ENCODE measurements at places on chromosomes 3 and 15.

DNA sequence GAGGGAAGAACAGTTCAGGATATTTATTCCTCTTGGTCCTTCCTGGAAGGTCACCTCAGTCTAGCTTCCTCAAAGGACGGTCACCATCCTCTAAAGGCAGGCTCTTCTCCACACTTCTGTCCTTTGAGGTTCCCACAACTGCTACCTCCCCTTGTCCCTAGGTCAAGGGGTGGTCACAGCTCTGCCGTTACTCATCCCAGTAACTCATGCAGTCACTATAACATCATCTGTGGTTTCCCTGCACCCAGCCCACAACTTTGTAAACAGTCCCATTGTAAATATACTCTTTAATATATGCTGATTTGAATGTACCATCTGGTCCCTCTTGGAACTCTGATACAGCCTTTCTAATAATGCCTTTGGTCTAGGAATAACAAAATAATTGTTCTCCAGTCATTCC is 887.4 kb downstream of the FHIT start:
- peaks cover 11% of the 10 kb centered on the region for H3K27me3 ChIP-seq
- no peak overlapping the region for H3K27ac ChIP-seq
- no peaks in the 10 kb centered on the region for H3K4me1 ChIP-seq
- no peaks in the 10 kb centered on the region for H3K36me3 ChIP-seq

DNA sequence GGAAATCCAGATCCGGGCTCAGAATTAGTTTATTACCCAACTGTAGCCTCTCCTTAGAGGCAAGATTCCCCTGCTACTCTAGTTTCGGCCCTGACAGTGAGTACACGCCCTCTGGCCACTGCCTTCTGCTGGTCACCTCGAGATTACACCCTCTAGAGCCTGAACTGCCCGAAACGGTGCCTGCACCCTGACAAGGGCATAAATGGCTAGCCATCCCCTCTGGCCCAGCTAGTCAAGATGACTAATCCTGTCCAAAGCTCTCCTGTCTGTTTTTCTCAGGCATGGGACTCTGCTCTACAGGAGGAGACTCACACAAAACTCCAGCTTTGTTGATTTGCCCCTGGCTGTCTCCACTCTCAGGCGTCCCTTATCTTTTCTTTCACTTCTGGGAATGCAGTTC is 150.5 kb upstream of the UBE2E2 start:
- H3K4me3 ChIP-seq, result no peak overlapping the region
- DNase-seq, result no peak
- no peaks in the 10 kb centered on the region for H3K36me3 ChIP-seq
- no peak overlapping the region for H3K27ac ChIP-seq
- no peaks in the 10 kb centered on the region for H3K4me1 ChIP-seq

DNA sequence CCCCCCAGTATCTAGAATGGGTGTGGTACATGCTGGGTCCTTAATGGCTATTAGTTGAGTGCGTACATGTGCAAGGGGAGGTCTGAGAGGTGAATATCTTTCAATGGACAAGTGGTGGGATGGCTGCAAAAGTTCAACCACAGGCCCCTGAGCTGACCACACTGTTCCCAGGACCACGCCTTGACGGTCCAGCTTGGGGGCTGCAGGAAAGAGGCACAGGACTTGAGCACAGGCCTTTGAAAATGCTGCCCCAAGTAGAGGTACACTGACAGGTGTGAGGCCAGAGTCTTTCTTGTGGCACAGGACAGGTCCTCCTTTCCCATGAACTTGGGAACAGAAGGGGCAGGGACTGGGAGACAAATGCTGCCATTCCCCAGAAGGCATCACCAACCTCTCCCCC is 24.0 kb downstream of the AMOTL2 start:
- peaks cover 31% of the 10 kb centered on the region for H3K36me3 ChIP-seq
- peaks cover 31% of the 10 kb centered on the region for H3K4me1 ChIP-seq

GRCh38 chr3:15086263-15086662 is 12.7 kb downstream of the RBSN start:
- DNase-seq, result no peak
- peaks cover 42% of the 10 kb centered on the region for H3K36me3 ChIP-seq
- no peak overlapping the region for H3K27ac ChIP-seq
- no peaks in the 10 kb centered on the region for H3K27me3 ChIP-seq
- H3K4me3 ChIP-seq, result no peak overlapping the region

DNA sequence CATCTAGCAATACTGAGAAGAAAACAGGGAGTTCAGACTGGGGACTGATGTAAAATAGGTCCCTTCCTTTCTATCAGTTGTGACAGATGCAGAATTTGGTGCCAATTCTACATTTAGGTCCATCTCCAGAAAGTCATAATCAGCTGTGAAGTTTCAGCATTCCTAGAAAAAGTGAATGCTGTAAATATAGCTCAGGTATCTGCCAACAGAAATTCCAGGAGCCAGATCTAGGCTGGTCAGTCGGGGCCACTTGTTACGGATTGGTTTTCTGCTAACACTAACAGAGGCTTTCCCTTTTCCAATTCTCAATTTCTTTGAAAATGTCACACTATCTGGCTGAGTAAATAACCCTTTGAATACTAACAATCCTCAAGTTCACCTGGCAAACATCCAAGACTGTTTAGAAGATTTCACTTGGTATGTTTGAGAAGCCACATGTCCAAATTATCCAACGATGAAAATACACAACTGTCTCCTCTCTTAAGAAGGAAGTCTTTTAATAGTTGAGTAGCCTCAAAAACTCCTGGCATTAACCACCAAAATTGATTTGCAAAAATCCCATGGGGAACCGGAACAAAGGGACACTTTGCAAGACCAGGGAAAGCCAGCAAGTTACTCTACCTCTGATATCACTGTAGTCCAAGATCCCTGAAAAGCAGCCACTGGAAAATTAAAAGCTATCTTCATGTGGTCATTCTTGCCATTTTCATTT is 222.3 kb downstream of the ZMAT3 start:
- H3K36me3 ChIP-seq, result no peaks in the 10 kb centered on the region
- no peak for DNase-seq
- no peak overlapping the region for H3K4me3 ChIP-seq
- H3K27ac ChIP-seq, result no peak overlapping the region

GRCh38 chr3:110955301-110955880 is 116.2 kb upstream of the NECTIN3 start:
- H3K4me3 ChIP-seq, result no peak overlapping the region
- no peaks in the 10 kb centered on the region for H3K4me1 ChIP-seq
- H3K27me3 ChIP-seq, result no peaks in the 10 kb centered on the region
- peaks cover 4% of the 10 kb centered on the region for H3K36me3 ChIP-seq
- H3K27ac ChIP-seq, result no peak overlapping the region
- DNase-seq, result no peak

DNA sequence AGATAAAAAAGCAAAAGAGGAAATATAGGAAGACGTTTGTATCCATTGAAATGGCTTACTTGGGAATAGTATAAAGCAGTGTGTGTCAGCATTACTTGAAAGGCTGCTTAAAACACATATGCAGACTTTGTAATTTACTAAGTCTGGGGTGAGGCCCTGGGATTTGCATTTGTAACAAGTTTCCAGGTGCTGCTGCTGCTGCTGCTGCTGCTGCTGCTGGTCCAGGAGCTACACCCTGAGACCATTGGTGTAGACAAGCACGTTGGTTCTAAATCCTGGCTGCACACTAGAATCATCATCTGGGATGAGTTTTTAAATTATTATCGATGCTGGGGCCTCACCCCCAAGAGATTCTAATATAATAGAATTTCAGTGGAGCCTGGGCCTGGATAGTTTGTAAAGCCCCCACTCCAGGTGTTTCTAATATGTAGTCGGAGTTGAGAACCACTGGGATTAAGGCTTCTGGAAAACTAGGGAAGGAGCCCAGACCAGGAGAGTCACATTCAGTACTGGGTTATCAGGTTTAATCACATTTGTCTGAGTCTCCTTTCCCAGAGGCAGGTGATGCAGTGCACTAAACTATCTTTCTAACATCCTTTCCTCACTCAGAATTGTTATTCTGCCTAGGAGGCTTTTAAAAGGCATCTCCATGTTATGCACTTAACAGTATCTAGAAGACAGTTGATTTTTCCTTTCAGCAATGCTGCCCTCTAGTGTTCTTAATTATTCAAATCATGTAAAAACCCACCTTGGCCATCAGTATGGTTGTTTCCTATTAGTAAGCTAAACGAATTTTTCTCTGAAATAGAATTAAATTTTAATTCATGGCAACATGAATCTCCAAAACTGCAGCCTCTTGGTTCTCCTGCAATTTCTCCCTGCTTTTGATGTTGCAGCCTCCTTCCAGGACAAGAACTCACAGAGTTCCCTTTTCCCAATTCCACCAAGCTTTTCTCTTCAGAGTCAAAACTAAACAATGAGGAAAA is 45.4 kb downstream of the SSR3 start:
- H3K4me3 ChIP-seq, result no peak overlapping the region
- H3K27me3 ChIP-seq, result peaks cover 5% of the 10 kb centered on the region
- H3K27ac ChIP-seq, result no peak overlapping the region
- DNase-seq, result no peak
- H3K4me1 ChIP-seq, result peaks cover 5% of the 10 kb centered on the region
- no peaks in the 10 kb centered on the region for H3K36me3 ChIP-seq

GRCh38 chr3:170714122-170714521 is 128.2 kb upstream of the SLC7A14 start:
- H3K4me3 ChIP-seq, result no peak overlapping the region
- peaks cover 34% of the 10 kb centered on the region for H3K4me1 ChIP-seq
- DNase-seq, result no peak
- peaks cover 28% of the 10 kb centered on the region for H3K36me3 ChIP-seq
- peak overlapping the region; percentile 63 for H3K27ac ChIP-seq

GRCh38 chr15:92034227-92034626 is 180.7 kb downstream of the SLCO3A1 start:
- H3K4me1 ChIP-seq, result no peaks in the 10 kb centered on the region
- H3K36me3 ChIP-seq, result no peaks in the 10 kb centered on the region
- peaks cover 64% of the 10 kb centered on the region for H3K27me3 ChIP-seq
- no peak for DNase-seq

DNA sequence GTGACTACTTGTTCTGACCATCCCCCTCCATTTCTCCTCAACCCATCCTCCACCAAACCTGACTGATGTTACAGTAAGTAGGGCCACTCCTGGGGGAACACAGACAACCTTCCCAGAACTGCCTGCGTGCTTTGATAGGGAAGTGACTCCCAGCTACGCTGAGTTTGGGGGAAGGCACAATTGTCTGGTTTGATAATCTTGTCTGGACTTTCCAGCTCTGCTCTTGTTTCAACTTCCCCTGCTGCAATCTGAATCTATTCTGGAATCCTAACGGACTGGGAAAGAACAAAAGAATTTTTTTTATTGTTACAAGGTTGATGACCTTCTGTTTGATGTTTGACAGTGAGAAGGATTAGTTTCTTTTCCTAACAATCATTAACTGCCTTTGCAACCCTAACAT is 895.6 kb downstream of the ROBO1 start:
- peak overlapping the region; percentile 91 for H3K27ac ChIP-seq
- H3K36me3 ChIP-seq, result peaks cover 2% of the 10 kb centered on the region
- H3K4me1 ChIP-seq, result peaks cover 37% of the 10 kb centered on the region
- no peaks in the 10 kb centered on the region for H3K27me3 ChIP-seq
- no peak for DNase-seq
- H3K4me3 ChIP-seq, result peak overlapping the region; percentile 3

GRCh38 chr15:56351353-56351752 is 13.9 kb upstream of the TEX9 start:
- no peaks in the 10 kb centered on the region for H3K4me1 ChIP-seq
- no peaks in the 10 kb centered on the region for H3K27me3 ChIP-seq
- no peaks in the 10 kb centered on the region for H3K36me3 ChIP-seq
- no peak overlapping the region for H3K4me3 ChIP-seq
- no peak overlapping the region for H3K27ac ChIP-seq

DNA sequence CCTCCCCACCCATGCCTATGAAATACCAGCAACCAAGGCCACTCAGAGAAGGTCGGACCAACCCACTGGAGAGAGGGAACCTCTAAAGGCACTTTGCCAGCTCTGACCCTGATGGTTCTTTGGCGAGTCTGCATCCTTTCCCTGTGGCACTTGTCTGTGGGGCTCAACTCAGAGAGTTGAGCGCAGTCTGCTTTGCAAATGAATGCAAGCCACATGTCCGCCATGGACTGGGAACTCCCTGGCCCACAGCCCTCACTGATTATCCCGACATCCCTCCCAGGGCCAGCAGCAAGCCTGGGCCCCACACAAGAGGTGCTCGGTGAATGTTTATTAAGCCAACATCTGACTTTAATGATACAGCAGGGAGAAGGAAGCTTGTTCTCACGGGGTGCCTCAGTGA is 55.5 kb upstream of the HES1 start:
- H3K27ac ChIP-seq, result no peak overlapping the region
- no peaks in the 10 kb centered on the region for H3K36me3 ChIP-seq
- H3K4me1 ChIP-seq, result peaks cover 24% of the 10 kb centered on the region

- H3K27ac ChIP-seq, result no peak overlapping the region
- no peak for DNase-seq
- no peaks in the 10 kb centered on the region for H3K27me3 ChIP-seq
- H3K36me3 ChIP-seq, result no peaks in the 10 kb centered on the region
Observed at GRCh38 chr3:156189927-156190326, 69.5 kb downstream of the KCNAB1 start.

GRCh38 chr3:192887701-192888100 is 30.0 kb downstream of the MB21D2 start:
- no peaks in the 10 kb centered on the region for H3K36me3 ChIP-seq
- peak overlapping the region; percentile 92 for H3K27ac ChIP-seq
- H3K4me1 ChIP-seq, result peaks cover 71% of the 10 kb centered on the region
- H3K4me3 ChIP-seq, result no peak overlapping the region
- DNase-seq, result no peak

DNA sequence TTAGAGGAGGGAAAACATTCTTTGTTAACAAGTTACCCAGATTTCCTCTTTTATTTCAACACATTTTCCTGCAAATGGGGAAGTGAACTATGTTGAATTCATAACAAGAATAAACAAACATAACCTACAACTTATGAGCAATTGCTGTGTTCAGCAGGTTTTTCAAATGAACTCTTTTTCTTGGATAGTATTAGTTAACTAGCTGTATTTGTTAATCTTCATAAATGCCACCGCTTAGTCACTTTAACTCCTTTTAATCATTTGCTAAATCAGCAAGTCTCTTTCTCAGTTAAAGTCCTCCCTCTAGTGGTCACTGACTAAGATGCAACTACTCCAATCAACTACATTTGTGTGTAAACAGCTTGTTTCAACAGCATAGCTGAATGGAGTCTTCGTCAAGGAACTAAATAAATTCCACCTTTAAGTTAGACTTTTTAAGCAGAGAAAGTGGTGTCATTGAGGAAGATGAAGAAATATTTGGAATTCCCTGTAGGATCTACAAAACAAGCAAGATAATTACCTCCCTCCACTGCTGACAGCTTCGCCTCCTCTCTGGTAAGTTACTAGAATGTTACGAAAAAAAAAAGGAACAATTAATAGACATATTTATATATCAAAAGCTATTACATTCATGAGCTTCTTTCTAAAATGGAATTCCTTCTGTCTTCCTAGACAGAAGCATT is 1122.0 kb downstream of the ROBO1 start:
- DNase-seq, result no peak
- H3K27ac ChIP-seq, result peak overlapping the region; percentile 44
- H3K4me1 ChIP-seq, result peaks cover 45% of the 10 kb centered on the region
- H3K36me3 ChIP-seq, result peaks cover 12% of the 10 kb centered on the region
- H3K27me3 ChIP-seq, result no peaks in the 10 kb centered on the region
- no peak overlapping the region for H3K4me3 ChIP-seq

GRCh38 chr15:33086500-33087121 is 107.9 kb downstream of the FMN1 start:
- H3K4me3 ChIP-seq, result no peak overlapping the region
- peaks cover 4% of the 10 kb centered on the region for H3K27me3 ChIP-seq
- no peak for DNase-seq
- H3K27ac ChIP-seq, result no peak overlapping the region
- H3K4me1 ChIP-seq, result peaks cover 18% of the 10 kb centered on the region

GRCh38 chr3:25785826-25786225 is 2.6 kb upstream of the NGLY1 start:
- H3K4me1 ChIP-seq, result peaks cover 46% of the 10 kb centered on the region
- no peaks in the 10 kb centered on the region for H3K27me3 ChIP-seq
- no peak overlapping the region for H3K27ac ChIP-seq
- no peak for DNase-seq
- H3K36me3 ChIP-seq, result peaks cover under 1% of the 10 kb centered on the region
- H3K4me3 ChIP-seq, result no peak overlapping the region

GRCh38 chr3:170180079-170180907 is 1.2 kb downstream of the PHC3 start:
- peak overlapping the region; percentile 100 for H3K4me3 ChIP-seq
- H3K27me3 ChIP-seq, result no peaks in the 10 kb centered on the region
- peaks cover 25% of the 10 kb centered on the region for H3K4me1 ChIP-seq

All from mesothelial cell of epicardium (in vitro differentiated cells).